Hair follicular keratinocyte (primary cell): ENCODE measurements at places on chromosomes 7 and 10. TPM values are rescaled to one million over a fixed set of nuclear protein-coding genes. Genes with fewer than 3 reads are reported as not detected.

Gene ASB4
- 0.47 TPM in 1 of 2 replicates, not detected in the other for total RNA-seq

Gene CLDN4
- total RNA-seq: 0.53 and 1.5 TPM in 2 replicates

Gene CCDC172
- not detected in 2 replicates for total RNA-seq

Gene MOGAT3
- not detected in 2 replicates for total RNA-seq

Gene WNT8B
- not detected in 2 replicates for total RNA-seq

Gene TACR2
- not detected in 2 replicates for total RNA-seq
